ENCODE measurements at places on chromosomes 1 and 21. TPM values are rescaled to one million over a fixed set of nuclear protein-coding genes. Genes with fewer than 3 reads are reported as not detected.

DNA sequence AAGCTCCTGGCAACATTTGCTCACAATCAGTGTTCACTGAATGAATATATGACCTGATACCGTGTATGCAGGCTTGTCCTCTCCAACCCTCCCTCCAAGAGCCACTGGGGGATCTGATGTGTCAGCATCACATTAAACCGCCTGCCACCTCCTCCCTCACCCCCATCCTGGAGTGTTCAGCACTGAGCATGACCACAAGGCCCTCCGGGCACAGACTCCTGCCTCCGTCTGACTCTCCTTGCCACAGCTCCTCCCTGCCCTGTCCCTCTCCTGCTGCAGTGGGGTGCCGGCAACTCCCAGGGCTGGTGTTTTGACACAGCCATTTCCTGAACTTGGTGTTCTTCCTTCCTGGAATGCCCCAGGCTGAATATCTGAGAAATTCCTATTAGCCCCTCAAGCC lies 136.7 kb downstream of the FCRL5 start:
- no peaks in the 10 kb centered on the region for H3K27me3 ChIP-seq
- no peaks in the 10 kb centered on the region for H3K36me3 ChIP-seq
- no peak overlapping the region for H3K4me3 ChIP-seq
- no peak overlapping the region for H3K27ac ChIP-seq
- no peak for DNase-seq

- no peak overlapping the region for H3K4me3 ChIP-seq
- no peaks in the 10 kb centered on the region for H3K36me3 ChIP-seq
- DNase-seq = no peak
- peaks cover 6% of the 10 kb centered on the region for H3K4me1 ChIP-seq
Measured at GRCh38 chr1:231397886-231398671, 24.0 kb downstream of the EGLN1 start.

Gene TRPM2
- not detected for total RNA-seq

DNA sequence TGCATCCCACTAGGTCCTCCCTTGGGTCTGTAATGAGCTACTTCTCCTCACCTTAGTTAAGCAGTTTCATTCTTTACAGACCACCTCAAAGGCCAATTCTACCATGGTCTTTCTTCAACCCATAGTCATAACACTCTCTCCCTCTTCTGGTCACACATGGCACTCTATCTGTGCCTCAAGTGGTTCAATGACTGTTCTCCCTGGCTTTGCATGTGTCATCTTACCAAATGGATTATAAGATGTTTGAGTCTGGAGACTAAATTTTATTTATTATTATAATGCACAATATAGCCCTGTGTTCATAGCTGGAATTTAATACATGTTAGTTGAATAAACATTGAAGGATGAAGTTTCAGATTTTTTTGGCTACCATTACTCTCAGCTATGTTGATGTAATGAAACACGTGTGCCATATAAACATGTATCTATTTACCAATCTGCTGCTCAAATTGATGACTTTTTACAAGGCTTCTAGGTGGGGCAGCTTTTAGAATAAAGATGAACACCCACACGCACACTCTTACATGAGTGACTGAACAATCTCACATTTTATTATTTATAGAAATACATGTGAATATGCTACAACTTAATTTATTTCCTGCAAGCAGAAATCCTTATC lies 102.1 kb downstream of the RUNX1 start:
- H3K36me3 ChIP-seq = no peaks in the 10 kb centered on the region
- H3K4me3 ChIP-seq = no peak overlapping the region
- DNase-seq = peak; percentile 73
- peaks cover 13% of the 10 kb centered on the region for H3K4me1 ChIP-seq

- no peak overlapping the region for H3K27ac ChIP-seq
- no peak for DNase-seq
- no peaks in the 10 kb centered on the region for H3K27me3 ChIP-seq
- H3K36me3 ChIP-seq = no peaks in the 10 kb centered on the region
- H3K4me1 ChIP-seq = no peaks in the 10 kb centered on the region
Measured at GRCh38 chr1:207565546-207566468, 69.8 kb downstream of the CR1 start.

Gene PBX1
- total RNA-seq = 17.9 TPM

GRCh38 chr1:153028766-153029165 lies 2.2 kb upstream of the SPRR1B start:
- no peak for DNase-seq
- H3K27ac ChIP-seq = no peak overlapping the region
- H3K36me3 ChIP-seq = no peaks in the 10 kb centered on the region
- no peaks in the 10 kb centered on the region for H3K27me3 ChIP-seq

Gene VTCN1
- not detected for total RNA-seq

Gene OR2AK2
- not detected for total RNA-seq

- no peaks in the 10 kb centered on the region for H3K4me1 ChIP-seq
- no peak for DNase-seq
- peaks cover 10% of the 10 kb centered on the region for H3K36me3 ChIP-seq
- no peaks in the 10 kb centered on the region for H3K27me3 ChIP-seq
- no peak overlapping the region for H3K27ac ChIP-seq
Measured at GRCh38 chr1:186409091-186409490, 33.5 kb downstream of the ODR4 start.

- H3K27ac ChIP-seq = peak overlapping the region; percentile 24
- no peak for DNase-seq
- no peak overlapping the region for H3K4me3 ChIP-seq
- peaks cover 10% of the 10 kb centered on the region for H3K36me3 ChIP-seq
Measured at GRCh38 chr1:20884513-20884912, 97.4 kb upstream of the HP1BP3 start.

GRCh38 chr1:158771950-158772866 lies at the start of gene OR6N1:
OR6N1 (minus strand) TSS chr1:158772195; CDS start chr1:158766682, 5,513 bp downstream.
- H3K36me3 ChIP-seq = no peaks in the 10 kb centered on the region
- no peak within 1 kb of the TSS for H3K4me3 ChIP-seq
- DNase-seq = no peak
- H3K27me3 ChIP-seq = no peaks in the 10 kb centered on the region

DNA sequence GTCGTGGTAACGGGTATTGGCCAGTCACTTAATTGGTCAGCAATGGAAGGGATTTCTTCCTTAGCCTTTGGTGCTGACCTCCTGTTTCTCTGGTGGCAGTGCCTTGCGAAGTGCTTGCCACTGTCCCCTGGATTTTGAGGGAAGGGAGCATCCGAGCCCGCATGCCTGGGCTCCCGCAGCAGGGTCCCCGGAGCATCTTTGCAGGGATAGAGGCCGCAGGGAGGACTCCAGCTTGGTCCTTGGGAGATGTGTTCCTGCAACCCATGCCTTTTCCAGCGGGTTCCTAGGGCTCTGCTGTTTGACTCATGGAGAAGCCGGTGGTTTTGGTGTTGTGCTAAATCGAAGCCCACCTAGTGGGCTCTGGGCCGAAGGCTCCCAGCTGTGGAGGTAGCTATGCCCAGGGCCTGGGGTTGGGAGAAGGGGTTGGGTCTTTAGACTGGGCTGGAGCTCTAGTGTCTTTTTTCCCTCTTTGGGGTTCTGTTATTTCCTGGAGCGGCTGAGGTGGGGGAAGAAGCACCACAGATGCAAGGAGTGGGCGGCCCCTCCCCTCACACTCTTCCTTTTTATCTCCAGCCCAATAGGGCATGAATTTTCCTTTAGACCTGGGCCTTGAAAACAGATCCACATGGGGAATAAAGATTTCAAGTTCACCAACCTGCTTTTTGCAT lies 39.0 kb downstream of the PIK3CD start:
- DNase-seq = no peak
- no peaks in the 10 kb centered on the region for H3K36me3 ChIP-seq
- no peaks in the 10 kb centered on the region for H3K27me3 ChIP-seq
- peak overlapping the region; percentile 50 for H3K4me3 ChIP-seq
- peaks cover 18% of the 10 kb centered on the region for H3K4me1 ChIP-seq

DNA sequence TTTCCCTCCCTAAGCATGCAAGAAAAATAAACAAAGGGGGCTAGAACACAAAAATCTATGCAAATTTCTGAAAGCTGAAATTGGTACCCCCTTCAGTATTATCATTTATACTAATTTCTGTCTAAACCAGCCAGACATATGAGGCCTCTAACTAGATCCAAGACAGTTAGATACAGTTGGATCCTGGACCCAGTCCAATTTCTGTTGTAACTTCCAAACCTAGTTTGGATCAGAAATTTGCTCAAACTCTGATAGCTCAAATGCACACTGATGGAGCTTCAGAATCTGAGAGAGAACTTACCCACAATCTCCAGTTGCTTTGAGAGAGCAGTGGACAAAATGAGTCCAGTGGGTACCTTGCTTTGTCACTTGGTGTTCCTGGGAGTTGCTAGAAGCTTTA lies 11.9 kb downstream of the CEP350 start:
- no peaks in the 10 kb centered on the region for H3K27me3 ChIP-seq
- peak; percentile 9 for DNase-seq
- no peak overlapping the region for H3K4me3 ChIP-seq
- H3K36me3 ChIP-seq = peaks cover 4% of the 10 kb centered on the region
- H3K27ac ChIP-seq = no peak overlapping the region

- peak; percentile 6 for DNase-seq
- H3K27me3 ChIP-seq = no peaks in the 10 kb centered on the region
- no peaks in the 10 kb centered on the region for H3K4me1 ChIP-seq
Measured at GRCh38 chr1:88488237-88488636, 195.8 kb upstream of the PKN2 start.

DNA sequence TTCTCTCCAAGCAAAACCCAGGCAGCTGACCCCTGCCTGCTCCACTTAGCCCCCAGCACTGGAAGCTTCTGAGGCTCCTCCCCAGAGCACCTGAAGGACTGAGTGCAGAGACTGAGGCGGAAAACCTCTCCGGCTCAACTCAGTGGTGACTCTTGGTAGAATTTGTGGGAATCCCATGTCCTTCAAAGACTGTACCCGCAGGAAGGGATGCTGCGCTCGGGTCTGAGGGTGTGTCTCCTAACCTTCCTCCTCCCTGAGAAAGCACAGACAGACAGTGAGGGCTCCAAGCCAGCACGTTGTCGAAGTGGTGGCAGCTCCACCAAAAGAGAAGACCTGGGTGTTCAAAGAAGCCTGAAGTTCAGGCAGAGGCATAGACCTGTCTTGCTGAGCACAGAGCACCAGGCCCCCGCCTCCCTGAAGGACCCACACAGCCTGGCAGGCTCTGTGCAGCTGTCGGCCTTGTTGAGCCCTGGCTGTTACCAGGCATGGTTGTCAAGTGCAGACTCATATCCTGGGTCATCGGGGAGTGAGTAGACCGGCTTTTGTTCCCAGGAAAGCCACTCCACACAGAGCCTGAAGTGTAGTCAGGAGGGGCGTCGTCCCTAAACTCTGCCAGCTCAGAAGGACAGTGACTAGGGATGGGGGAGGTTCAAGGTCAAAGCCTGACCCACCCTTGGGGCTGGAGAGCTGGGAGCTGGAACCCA lies 36.7 kb downstream of the CSMD2 start:
- H3K36me3 ChIP-seq = no peaks in the 10 kb centered on the region
- no peaks in the 10 kb centered on the region for H3K4me1 ChIP-seq
- H3K27me3 ChIP-seq = no peaks in the 10 kb centered on the region
- H3K4me3 ChIP-seq = no peak overlapping the region
- DNase-seq = no peak
- no peak overlapping the region for H3K27ac ChIP-seq

DNA sequence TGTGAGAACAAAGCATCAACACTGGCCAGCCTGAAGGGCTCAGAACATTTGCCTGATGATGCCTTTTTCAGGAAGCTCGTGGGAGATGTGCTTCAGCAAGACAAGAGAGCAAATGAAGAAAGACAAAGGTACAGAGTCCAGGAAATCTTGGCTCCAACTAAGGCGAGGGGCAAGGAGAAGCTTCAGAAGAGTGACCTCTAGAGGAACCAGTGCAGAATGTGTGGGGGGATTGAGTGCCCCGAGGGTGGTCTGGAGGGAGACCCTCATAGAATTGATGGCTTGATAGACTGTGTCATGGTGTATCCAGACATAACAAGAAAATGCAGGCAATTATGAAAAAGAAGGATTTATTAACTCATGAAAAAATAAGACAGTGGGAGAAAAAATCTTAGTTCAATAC lies 15.3 kb upstream of the NLRP3 start:
- H3K36me3 ChIP-seq = no peaks in the 10 kb centered on the region
- no peak overlapping the region for H3K27ac ChIP-seq
- H3K4me3 ChIP-seq = no peak overlapping the region
- DNase-seq = no peak
- H3K27me3 ChIP-seq = no peaks in the 10 kb centered on the region
- H3K4me1 ChIP-seq = no peaks in the 10 kb centered on the region

Gene SPATA1
- under 0.01 TPM for total RNA-seq

- no peaks in the 10 kb centered on the region for H3K36me3 ChIP-seq
- H3K4me1 ChIP-seq = peaks cover 21% of the 10 kb centered on the region
- no peak overlapping the region for H3K4me3 ChIP-seq
- no peaks in the 10 kb centered on the region for H3K27me3 ChIP-seq
- DNase-seq = no peak
Measured at GRCh38 chr1:115170961-115171392, 81.7 kb upstream of the TSPAN2 start.

Gene B3GALT5
- 0.18 TPM for total RNA-seq

Gene BCL2L15
- under 0.01 TPM for total RNA-seq

GRCh38 chr1:101257500-101258325 lies 20.9 kb downstream of the S1PR1 start:
- DNase-seq = no peak
- no peak overlapping the region for H3K4me3 ChIP-seq
- no peak overlapping the region for H3K27ac ChIP-seq
- H3K4me1 ChIP-seq = peaks cover 2% of the 10 kb centered on the region

DNA sequence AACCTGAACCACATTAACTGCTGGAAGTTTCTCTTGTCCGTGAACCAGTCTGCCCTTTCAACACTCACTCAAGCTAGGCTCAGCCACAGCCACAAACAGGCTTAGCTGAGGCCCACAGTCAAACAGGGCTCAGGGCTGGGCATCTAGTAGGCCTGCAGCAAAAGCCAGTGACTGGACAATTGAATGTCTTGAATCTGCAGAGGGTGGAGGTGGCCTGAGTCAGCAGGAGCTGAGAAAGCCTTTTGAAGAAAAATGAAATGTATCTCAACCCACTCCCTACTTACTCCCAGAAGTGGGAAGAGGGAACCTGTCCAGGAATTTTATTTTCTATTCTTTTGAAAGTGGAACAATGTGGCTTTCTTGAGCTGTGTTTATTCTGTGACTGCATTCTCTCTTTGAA lies 95.4 kb downstream of the PTPRU start:
- H3K4me3 ChIP-seq = no peak overlapping the region
- H3K4me1 ChIP-seq = no peaks in the 10 kb centered on the region
- no peaks in the 10 kb centered on the region for H3K36me3 ChIP-seq
- peaks cover 11% of the 10 kb centered on the region for H3K27me3 ChIP-seq

DNA sequence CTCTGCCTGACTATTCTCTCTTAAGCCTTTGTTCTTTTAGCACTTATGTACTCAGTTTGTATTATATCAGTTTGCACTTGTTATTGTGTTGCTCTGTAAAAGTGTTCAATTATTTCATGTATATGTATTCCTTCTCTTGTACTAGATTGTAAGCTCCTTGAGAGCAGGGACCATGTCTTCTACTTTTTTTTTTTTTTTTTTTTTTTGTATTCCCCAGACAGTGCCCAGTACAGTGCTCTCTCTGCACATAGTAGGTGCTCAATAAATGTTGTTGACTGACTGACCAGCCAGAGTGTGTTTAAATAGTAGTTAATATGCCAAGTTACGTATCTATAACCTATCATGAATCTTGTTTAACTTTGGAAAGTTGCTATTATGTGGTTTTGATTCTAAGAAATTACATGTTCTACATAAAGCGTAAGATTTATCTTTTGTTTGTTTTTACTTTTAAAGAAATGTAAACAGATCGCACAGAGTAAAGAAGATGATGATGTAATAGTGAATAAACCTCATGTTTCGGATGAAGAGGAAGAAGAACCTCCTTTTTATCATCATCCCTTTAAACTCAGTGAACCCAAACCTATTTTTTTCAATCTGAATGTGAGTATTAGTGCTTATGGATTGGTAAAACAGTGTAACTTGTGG lies 16.1 kb downstream of the SON start:
- peaks cover 2% of the 10 kb centered on the region for H3K4me1 ChIP-seq
- no peak overlapping the region for H3K27ac ChIP-seq
- DNase-seq = peak; percentile 70
- no peak overlapping the region for H3K4me3 ChIP-seq

Gene KCND3
- under 0.01 TPM for total RNA-seq

Data from IMR-90 (cell line).